SHP77 (cell line): ENCODE measurements at places on chromosomes 7 and 10.

GRCh38 chr7:1924258-1924817 lies 254.3 kb downstream of the ELFN1 start:
- DNase-seq, result no peak

DNA sequence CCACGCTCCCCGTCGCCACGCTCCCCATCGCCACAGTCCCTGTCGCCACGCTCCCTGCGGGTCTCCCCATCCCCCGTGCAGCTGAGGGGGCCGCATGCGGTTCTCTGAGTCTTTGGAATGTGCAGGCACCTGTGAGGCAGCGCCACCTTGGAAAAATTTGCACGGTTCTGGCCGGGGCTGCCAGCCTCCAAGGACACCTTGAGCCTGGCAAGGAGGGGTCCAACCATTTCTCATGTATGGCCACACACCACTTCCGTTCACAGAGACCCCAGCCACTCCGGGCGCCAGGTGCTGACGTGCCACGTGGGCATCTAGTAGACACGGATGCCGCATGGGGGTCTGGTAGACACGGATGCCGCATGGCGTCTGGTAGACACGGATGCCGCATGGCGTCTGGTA lies 70.5 kb upstream of the ADGRA1 start:
- no peak for DNase-seq

- no peak for DNase-seq
Observed at GRCh38 chr7:143885951-143886350, 16.0 kb downstream of the TCAF1 start.

GRCh38 chr10:109591601-109592000 lies 331.7 kb downstream of the XPNPEP1 start:
- no peak for DNase-seq

GRCh38 chr10:42990721-42991441 lies 86.0 kb upstream of the RET start:
- no peak for DNase-seq

DNA sequence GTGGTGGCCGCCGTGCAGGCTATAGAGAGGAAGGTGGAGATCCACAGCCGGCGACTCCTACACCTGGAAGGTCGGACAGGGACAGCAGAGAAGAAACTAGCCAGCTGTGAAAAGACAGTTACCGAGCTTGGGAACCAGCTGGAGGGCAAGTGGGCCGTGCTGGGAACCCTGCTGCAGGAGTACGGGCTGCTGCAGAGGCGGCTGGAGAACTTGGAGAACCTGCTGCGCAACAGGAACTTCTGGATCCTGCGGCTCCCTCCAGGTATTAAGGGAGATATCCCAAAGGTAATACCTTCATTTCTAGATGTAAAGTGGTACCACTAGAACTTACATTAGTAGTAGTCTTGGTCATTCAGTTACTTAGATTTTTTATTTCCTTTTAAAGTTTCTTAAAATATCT lies 6.8 kb downstream of the ZNF398 start:
- DNase-seq, result no peak

- no peak for DNase-seq
Observed at GRCh38 chr7:32347244-32347828, 142.8 kb downstream of the LSM5 start.

- DNase-seq, result no peak
Observed at GRCh38 chr7:119974972-119975371, 298.0 kb upstream of the KCND2 start.
